ENCODE measurements at places on chromosomes 16 and 17.

DNA sequence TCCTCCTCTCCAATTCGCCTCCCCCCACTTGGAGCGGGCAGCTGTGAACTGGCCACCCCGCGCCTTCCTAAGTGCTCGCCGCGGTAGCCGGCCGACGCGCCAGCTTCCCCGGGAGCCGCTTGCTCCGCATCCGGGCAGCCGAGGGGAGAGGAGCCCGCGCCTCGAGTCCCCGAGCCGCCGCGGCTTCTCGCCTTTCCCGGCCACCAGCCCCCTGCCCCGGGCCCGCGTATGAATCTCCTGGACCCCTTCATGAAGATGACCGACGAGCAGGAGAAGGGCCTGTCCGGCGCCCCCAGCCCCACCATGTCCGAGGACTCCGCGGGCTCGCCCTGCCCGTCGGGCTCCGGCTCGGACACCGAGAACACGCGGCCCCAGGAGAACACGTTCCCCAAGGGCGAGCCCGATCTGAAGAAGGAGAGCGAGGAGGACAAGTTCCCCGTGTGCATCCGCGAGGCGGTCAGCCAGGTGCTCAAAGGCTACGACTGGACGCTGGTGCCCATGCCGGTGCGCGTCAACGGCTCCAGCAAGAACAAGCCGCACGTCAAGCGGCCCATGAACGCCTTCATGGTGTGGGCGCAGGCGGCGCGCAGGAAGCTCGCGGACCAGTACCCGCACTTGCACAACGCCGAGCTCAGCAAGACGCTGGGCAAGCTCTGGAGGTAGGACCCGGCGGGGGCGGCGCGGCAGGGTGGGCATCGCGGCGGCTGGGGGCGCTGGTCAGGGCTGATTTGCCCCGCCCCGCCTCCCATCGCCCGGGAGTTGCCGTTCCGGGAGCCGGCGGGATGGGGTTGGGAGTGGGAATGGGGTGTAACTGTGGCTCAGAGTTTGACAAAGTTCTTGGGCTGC lies 567 bp downstream of the SOX9 start:
- DNase-seq = no peak

GRCh38 chr17:8969901-8970300 lies 4.4 kb upstream of the PIK3R5 start:
- no peak for DNase-seq

GRCh38 chr16:26442321-26442720 lies 624.4 kb upstream of the C16orf82 start:
- DNase-seq = no peak

- DNase-seq = no peak
Measured at GRCh38 chr17:10061111-10061845, 137.1 kb downstream of the GAS7 start.

GRCh38 chr17:35073991-35074627 lies 10.6 kb upstream of the RFFL start:
- DNase-seq = peak; percentile 39

- no peak for DNase-seq
Measured at GRCh38 chr17:11719203-11719602, 120.9 kb downstream of the DNAH9 start.

DNA sequence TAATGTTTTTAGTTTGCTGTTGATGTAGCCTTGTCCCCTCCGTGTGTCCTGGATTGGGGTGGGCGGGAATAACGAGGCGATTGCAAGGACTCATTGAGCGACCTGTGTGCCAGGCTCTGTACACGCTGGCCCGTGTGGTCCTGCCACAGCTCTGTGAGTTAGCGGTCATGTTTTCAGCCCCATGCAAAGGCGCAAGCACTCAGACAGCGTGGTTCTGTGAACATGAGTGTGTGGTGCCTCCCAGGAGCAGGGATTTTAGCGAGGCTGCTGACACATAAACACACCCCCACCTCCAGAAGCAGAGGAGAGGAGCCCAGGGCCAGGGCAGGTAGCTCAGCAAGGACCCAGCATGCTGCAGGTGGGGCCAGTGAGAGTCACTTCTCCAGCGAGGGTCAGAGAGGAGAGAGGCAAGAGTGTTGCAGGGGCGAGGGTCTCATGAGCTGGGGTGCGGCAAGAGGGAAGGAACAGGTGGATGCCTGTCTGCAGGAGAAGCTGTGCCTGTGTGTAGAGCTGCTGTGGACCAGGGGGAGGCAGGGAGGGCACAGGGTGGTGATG lies 115.3 kb downstream of the OR1D5 start:
- no peak for DNase-seq

Data from stimulated activated CD4-positive, alpha-beta T cell treated with anti-CD3 and anti-CD28 coated beads, Interleukin-15, amount 100 ng/mL, for 24 hours (primary cell).